ENCODE measurements at places on chromosomes 13 and 19. TPM values are rescaled to one million over a fixed set of nuclear protein-coding genes. Genes with fewer than 3 reads are reported as not detected.

GRCh38 chr13:74773248-74773647 is 639.0 kb upstream of the KLF12 start:
- no peak for DNase-seq

DNA sequence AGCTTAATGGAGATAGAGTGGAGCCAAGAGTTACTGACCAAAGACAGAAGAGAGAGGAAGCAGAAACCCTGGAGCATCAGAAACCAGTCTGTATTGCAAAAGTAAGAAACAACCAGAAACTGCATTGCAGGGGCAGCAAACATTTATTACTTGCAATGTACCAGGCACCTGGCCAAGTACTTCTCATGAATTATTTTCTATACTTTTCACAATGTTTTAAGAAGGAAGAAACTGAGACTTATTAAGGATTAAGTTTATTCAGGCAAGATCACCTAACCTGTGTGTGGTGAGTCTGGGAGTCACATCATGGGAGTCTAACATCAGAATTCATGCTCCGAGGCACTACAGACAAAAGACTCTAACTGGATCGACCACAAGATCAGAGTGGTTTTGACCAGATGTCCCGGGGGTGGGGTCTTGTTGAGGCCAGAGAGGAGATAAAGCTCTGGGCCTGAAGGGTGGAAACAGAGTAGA is 47.4 kb downstream of the TNFRSF19 start:
- DNase-seq, result no peak

SLC5A5 gene
- total RNA-seq, result 1.1 TPM

GRCh38 chr19:56991912-56992311 is 127.9 kb upstream of the USP29 start:
- no peak for DNase-seq

ZNF681 gene
- total RNA-seq, result 3.0 TPM
